ENCODE measurements at places on chromosomes 5 and 9.

- no peak for DNase-seq
These were observed 356.1 kb downstream of the SPOCK1 start for GRCh38 chr5:137142764-137143605.

GRCh38 chr9:26814799-26815198, 77.8 kb downstream of the CAAP1 start:
- DNase-seq: no peak

- no peak for DNase-seq
These were observed 67.9 kb upstream of the PRR16 start for GRCh38 chr5:120396186-120396585.

GRCh38 chr5:171311322-171312077, 2.5 kb downstream of the TLX3 start:
- no peak for DNase-seq

GRCh38 chr5:123300266-123300665, 122.9 kb downstream of the CEP120 start:
- no peak for DNase-seq

- DNase-seq: no peak
These were observed 58.9 kb upstream of the NR3C1 start for GRCh38 chr5:143462431-143462830.

Data from DMS 273 treated with DMSO at 0.1 percent for 48 hours (cell line).